ENCODE measurements at places on chromosomes 12 and 14.
A peak's percentile ranks its signal among the peaks of the same experiment; 100 is the strongest.

- DNase-seq, result no peak
These were observed 90.8 kb downstream of the DICER1 start for GRCh38 chr14:95066427-95066986.

DNA sequence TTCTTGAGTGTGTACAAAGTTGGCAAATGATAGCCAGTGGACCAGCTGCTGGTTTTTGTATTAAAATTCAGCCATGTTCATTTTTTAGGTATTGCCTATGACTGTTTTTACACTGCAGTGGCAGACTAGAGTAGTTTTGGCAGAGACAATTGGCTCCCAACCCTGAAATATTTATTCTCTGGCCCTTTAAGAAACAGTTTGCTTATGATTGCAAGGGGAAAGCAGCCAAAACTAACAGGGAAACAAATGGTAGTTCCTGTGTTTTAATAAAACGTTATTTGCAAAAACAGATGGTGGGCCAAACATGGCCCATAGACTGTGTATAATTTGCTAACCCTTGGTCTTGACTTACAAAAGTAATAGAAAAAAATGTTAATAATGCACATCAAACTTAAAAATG, 110.2 kb downstream of the ALX1 start:
- no peak for DNase-seq

DNA sequence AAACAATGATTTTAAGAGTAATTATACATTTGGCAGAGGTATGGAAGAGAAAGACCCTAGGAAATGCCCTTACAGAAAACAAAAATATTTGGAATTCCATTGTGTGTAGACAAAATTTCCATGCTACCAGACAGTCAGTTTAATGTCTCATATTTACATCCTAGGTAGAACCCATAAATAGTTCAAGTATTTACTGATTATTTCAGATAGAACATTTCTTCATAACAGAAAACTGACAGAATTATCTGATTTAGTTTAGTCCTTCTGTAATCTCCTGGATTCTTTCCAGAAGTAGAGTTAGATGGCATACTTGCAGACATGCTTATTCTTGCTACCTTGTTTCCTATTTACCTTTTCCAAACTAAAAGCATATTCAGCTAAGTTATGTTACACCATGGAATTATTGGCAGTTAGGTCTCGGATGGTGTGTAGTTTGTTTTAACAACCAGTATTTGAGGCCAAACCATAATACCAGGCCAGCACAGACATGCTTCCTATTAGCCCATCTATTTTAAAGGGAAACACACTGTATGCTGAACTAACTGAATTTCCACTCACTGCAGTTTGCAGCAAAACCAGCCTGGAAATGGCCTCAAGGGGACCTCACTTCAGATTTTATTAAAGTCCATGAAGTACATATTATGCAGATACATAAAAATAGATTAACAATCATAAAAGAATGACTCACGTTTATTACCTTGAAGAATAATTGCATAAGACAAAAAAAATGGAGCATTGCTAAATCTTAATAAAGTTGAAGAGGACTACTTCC, 126.6 kb upstream of the LRIG3 start:
- no peak for DNase-seq

GRCh38 chr12:121568971-121569751, 11.7 kb downstream of the KDM2B start:
- no peak for DNase-seq

DNA sequence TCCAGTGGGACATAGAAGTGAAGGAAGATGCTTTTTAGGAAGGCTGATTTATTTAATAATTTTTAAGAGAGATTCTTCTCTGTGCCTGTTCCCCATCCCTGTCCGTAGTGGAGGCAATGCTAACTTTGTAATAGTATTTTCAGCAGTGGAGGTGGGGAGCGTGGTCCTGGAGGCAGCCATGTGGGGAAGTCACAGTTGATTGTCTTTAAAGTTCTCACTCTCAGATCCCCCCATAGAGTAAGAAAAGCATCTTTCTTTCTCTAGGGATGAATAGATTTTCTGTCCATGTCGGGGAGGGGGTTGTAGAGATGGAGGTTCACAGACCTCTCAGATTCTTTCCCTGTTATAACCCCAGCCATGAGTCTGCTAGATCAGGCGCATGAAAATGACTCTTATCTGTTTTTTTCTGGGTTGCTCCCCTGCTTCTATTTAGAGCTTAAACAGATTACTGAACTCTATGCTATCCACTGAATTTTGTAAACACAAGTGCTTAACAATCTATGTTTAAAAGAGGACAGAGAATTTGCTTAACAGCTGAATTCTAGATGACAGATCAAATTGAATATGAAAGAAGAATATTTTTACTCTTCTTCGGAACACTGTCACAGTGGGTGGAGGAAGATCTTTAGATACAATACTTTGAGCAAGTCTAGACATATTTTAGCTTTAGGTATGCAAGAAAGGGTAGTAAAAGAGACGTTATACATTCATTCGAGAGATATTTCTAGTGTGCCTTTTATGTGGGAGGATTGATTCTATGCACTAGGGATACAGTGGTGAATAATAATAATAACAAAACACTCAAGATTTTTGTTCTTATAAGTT, 25.3 kb downstream of the TMEM117 start:
- DNase-seq, result no peak

DNA sequence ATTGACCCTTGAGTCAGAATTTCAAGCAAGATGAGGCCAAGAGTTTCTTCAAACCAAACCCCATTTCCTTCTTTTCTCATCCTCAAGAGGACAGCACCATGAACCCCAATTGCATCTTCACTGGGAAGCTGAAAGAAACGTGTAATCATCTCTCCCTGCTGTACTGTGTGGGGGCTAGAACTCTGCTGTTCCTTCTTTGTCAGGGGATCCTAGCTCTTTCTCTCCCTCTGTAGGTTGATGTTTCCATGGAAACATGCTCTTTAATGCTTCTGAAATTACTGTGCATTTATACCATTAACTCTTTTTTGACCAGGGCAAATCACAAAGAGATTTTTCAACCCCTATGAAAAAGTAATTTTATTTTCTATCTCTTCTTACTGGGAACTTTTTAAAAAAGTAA, 295.1 kb downstream of the GRIN2B start:
- no peak for DNase-seq

DNA sequence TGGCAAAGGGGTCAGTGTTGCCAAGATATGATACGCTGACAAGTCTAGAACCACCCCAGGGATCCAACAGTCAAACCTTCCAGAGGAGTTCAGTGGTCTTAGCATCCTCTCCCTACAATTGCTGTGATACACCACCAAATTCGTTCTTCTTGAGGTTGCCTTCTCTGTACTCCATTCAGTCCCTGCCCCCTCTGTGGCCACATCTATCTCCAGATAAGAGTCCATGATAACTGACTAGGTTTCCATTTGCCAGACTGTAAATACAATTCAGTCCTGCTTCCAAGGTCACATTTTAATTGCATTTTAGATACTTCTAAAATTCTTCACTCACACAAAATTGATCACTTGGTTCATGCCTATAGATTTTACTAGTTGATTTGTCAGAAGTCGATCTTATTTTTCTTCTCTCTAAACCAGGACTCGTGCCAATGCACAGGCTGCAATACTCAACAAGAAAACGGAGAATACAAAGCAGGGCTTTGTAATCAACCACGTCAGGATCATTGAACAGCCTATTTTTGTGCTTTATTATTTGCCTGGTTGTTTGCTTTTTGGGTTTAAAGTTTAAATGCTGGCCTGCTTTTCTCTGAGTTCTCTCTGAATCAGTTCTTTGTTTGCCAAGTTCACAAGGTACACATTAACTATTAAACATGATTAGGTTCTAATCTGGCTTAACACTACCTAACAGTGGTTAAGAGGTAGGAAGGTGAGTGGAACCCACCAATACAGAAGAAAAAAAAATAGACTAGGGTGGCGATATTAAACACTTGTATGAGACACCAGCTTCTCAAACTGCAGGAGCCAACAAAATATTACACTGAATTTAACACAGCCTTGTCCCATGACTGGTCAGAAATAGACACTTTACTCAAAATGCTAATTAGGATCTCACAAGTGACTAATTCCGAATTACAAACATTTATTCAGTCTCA, 5.3 kb upstream of the TSPAN8 start:
- DNase-seq, result no peak

DNA sequence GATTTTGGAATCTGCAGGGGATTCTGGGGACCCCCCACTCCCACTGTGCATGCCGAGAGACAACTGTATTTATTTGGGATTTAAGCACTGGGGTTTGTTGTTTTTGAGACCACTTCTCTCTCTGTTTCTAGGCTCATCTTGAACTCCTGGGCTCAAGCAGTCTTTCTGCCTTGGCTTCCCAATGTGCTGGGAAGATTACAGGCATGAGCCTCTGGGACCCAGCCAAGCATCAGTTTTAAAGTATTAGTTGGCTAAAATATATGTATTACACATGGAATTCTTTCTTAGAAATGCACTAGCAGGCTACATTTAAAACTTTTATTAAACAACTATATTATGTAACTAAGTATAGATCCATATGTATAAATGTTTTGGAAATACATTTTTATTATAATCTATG, 78.3 kb downstream of the AEBP2 start:
- no peak for DNase-seq

DNA sequence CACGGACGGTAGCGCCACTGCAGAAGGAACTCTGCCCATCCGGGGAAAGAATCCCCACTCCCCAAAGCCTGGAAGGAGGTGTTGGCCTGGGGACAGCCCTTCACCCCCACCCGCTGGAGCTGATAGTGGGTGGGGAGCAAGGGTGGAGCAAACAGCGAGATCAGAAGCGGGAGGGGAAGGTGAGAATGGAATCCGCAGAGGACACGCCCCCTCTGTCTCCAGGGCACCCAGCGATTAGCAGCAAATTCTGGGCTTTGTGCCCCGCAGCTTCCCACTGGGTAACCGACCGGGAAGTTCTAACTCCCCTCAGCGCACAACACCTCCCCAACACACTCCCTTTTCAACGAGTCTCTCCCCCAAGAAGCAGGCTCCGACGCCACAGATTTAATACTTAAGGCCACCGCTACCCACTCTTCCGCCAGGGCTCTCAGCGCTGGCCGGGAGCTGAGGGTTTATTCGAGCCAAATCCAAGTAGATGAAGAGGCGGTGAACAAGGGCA, 1.4 kb downstream of the SLC25A29 start:
- DNase-seq, result no peak

GRCh38 chr14:76904740-76905569, 78.7 kb downstream of the LRRC74A start:
- peak; percentile 95 for DNase-seq

DNA sequence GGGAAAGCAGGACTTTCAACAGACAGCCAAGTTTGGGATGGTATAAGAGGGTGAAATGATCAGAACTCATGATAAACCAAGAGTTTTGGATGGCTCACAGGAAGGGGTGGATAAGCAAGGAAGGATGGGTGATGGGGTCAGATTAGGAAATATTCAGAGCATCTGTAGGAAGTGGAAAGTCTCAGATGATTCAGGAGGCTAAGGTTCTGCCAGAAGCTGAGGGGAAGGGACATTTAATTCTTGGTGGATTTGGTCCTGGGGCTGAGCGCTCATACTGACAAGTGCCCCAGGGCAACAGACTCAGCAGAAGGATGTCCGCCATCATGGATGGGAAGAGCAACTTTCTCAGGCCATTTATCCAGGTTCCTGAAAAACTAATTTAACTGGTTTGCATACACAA, 28.4 kb upstream of the BDKRB2 start:
- no peak for DNase-seq

DNA sequence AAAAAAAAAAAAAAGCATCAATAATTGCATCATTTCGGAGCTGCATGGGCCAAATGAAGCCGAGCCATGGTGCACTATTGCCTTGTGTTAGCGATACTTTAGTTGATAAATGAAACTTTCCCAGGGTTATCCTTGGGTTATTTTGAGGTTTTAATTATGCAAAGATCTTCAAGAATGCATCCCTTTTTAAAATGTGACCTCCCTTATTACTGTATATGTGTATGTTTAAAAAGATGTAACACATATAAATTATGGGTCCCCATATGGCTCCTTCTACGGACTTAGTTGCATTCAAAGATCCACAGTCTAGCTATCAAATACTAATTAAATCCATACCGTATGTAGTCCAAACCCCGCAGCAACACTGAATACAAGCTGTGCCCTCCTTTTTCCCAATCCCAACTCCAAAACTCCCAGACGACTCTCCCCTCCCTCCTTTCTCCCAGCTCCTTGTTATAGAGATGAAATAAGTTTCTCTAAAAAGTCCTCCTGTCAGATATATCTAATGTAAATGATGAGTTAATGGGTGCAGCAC, 129.3 kb upstream of the MAP1LC3B2 start:
- no peak for DNase-seq

DNA sequence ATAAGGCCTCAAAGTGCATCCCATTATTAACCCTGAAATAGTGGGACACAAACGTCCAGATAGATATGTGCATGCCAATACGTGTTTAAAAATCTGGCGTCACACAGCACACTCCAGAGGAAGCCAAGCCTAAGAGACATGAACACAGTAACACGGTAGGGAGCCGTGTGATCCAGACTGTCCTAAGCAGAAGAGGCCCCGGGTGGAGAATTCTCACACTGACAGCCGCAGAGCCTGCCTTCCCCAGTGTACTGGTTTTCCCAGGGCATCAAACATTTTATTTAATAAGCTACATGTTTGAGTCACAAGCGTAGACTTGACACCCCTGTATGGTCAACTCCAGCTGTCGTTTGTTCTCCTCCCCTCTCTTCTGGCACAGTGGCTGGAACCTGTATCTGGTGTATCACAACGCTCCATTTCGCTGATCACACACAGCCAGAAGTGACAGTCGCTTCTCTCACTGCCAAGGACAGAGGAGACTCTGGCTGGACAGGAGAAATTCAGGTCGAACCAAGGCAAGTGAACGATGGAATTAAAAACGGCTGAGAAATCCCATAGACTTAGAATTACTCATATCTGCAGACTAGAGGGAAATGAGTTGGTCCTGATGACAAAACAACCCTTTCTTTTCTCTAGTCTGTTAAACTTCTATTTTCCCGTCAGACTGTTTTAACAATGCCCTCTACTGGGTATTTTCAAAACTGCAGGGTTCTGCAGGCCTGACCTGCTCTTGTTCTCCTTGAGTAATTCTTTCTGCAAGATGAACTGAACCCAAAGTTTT, 359.9 kb downstream of the RGS6 start:
- DNase-seq, result peak; percentile 7

- DNase-seq, result no peak
These were observed 54.3 kb downstream of the CCDC85C start for GRCh38 chr14:99549684-99550083.

DNA sequence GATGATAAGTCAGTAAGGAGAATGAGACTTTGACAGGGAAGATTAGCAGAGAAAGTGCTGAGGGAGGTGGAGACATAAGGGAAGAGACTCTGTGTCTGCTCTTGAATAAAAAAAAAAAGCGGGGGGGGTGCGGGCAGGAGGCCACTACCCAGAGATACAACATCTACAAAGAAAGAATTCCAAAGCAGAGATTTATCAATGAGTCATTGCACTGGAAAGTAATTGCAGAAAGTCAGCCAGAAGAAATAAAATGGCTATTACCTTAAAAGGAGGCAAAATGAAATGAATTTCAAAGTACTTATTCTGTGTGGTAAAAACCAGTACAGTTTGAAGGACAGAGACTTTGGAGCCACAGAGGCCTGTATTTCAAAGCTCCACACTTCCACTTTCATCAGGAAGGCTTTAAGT, 267.1 kb upstream of the PRKD1 start:
- DNase-seq, result no peak

Data from T1000 (cell line).